Nephron progenitor cell (in vitro differentiated cells): ENCODE measurements at places on chromosomes 16 and 17.

DNA sequence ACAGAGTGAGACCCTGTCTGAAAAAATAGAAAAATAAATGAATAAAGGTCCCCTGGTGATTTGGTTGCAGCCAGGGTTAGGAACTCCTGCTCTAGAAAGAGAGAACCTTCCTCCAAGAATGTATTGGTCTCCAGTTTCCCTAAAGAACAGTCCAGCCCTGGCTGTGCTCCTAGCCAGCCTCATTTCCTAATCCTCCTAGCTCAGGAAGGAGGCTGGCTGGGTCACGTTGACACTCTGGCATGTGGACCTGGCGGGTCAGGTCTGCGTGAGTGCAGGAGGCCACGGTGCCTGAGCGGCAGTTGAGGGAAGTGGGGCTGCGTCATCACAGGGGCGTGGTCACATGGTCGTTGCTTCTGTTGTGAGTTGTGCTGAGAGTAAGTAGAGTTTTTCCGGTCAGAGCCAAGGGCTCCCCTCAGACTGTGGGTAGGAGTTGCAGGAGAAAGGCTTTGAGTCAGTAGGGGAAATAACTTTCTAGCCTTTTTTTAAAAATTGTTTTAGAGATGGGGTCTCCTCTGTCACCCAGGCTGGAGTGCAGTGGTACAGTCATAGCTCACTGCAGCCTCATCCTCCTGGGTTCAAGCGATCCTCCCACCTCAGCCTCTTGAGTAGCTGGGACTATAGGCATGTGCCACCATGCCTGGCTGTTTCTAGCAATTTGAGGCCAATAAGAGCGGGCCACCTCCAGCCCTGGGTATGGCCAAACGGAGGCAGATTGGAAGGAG is 194.0 kb upstream of the CIBAR2 start:
- DNase-seq: peak; percentile 49

- DNase-seq: peak; percentile 22
Observed at GRCh38 chr17:50027172-50027880, 28.6 kb upstream of the ITGA3 start.

DNA sequence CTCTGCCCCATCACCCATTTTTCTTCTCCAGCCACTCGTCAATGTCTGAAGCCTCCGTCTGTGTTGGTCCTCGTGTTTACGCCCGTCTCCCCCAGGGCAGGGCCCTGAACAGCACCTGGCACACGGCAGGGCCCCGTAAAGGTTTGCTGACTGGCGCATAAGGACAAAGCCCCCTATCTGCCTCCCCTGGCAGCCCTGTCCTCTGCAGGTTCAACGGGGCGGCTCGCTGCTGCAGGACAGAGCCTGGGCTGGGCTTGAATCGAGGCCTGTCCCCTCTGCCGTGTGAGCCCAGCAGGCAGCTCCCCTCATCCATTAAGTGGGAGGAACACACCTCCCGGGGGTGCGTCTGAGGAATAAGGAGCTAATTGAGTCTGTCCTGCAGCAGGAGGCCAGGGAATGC is 46.1 kb upstream of the PABPN1L start:
- no peak for DNase-seq

DNA sequence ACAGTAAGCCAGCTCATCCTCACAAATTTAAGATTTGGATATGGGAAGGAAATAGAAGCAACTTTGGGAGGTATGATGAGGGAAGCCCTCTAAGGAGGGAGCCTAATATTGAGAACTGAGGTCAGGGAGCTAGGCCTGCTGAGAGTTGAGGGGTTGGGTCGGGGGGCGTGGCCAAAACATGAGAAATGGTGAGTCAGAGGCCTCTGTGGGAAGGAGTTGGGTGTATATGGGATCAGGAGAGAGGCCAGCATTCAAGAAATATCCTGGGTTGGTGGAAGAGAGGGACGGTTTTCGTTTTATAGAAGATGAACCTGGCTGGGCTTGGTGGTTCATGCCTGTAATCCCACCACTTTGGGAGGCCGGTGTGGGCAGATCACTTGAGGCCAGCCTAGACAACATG is 48.4 kb downstream of the CLEC16A start:
- DNase-seq: no peak

DNA sequence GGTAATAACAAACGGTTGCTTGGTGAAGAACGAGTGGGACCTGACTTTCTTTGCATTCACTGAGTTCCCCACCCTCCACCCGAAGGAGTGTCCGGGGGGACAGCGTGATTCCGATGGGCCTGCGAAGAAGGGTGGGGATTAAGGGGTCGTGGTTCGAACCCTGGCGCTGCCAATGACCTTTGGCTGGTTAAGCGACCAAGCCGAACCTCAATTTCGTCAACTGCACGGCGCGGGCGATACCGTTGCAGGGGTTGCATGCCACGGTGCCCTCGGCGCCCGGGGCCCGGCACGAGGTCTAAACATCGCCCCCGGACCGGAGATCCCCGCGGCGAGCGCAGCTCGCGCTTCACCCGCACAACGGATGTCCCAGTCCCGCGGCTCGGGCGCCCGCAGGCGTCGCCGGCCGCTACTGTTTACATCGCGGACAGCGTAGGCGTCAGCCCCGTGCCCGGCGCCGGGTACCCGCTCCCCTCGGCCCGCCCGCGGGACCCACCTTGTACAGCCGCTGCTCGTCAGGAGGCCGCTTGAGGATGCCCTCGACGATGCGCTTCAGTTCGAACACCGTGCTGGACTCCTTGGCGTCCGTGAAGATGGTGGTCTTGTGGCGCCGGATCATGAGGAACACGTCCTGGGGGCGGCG is 460 bp downstream of the ELOB start:
- DNase-seq: no peak

DNA sequence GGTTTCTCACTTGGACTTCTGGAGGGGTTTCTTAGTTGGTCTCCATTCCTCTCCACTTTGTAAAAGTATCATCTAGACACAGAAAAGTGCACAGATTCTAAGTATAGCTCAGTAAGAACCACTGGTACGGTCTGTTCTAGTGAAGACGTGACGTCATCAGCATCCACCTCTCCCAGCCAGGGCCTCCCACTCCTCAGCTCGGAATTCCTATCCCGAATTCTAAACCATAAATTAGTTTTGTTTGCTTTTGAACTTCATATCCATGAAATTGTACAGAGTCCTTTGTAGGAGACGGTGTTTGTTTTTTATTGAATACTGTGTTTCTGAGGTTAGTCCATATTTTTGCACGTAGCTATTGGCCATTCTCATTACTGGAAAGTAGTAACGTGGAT is 25.5 kb downstream of the FOXK2 start:
- no peak for DNase-seq

GRCh38 chr17:36001862-36002603 is 680 bp upstream of the CCL15 start:
- no peak for DNase-seq

DNA sequence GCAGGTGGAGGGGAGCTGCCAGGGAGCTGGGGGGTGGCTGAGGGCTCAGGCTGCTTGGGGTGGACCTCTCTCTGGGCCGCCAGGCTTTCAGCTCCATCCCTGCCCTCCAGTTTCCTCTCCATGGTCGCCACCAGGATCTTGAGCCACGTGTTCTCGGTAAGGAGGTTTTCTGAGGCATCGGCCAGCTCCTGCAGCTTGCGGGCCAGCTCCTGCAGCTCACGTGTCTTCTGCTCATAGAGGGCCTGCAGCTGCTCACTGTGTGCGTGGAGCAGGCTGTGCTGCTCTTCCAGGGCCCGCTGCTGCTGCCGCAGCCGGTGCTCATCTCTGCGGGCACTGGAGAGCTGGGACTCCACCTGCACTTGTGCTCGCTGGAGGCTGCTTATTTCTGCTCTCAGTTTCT is 11.0 kb downstream of the SNN start:
- no peak for DNase-seq

DNA sequence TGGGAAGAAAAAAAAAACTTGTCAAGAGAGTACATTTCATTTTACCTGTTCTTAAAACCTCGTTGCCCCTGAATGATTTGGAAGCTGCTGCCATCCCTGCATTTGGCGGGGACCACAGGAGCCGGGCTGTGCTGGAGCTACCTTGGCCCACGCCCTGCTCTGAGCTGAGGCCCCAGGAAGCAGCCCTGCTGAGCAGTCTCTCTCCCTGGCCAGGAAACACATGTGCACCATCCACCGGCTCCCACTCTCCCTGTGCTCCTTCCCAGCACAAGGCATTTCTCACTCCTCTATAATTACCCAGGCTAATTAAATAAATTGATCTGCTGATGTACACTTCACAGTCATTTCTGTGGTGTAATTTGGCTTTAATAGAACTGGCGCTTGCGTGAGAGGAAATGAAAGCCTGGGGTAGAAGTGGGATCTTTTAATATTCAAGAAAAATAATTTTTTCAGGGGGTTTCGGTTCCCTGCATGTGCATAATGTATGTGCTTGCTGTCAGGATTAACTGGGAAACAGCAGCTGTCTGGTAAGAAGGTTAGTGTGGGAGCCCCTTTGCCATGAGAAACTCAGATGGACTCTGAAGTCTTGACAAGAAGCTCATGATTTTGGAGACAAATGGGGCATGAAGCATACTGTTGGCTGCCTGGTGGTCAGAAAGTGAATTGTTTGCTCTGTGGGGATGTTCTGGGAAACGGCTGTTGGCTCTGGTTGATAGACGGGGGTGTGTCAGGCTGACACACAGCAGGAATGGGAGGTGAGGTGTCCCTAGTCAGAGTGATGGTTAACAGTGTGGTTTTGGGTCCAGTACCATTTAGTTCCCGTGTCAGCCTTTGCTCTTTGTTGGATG is 252.3 kb upstream of the EEF2KMT start:
- DNase-seq: no peak

DNA sequence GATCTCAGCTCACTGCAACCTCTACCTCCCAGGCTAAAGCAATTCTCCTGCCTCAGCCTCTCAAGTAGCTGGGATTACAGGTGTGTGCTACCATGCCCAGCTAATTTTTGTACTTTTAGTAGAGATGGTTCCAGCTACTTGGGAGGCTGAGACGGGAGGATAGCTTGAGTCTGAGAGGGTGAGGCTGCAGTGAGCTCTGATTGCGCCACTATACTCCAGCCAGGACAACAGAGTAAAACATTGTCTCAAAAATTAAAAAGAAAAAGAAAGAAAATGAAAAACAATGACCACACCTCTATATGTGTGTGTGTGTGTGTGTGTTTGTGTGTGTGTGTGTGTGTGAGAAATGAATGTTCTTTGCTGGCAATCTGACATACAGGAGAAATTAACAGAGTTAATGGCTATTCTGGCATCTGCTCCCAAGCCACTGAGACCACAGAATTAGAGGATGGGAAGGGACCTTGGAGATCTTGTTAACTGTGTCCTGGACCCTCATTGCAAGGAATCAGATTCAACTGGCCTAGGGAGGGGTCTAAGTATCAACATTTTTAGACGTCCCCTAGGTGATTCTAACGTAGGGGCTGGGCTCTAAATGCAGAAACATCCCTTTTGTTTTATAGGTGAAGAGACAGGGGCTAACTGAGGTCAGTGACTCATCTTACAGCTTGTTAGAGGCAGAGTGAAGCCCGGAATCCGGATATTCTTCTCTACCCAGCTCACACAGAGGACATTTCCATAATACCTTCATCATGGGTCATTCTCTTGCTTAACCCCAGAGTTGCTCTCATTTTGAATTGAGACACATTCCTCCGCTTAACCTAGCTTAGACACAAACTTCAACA is 16.4 kb upstream of the MARCHF10 start:
- no peak for DNase-seq

GRCh38 chr16:77406680-77407079 is 28.2 kb downstream of the ADAMTS18 start:
- no peak for DNase-seq

GRCh38 chr16:87722590-87723225 is 43.1 kb downstream of the KLHDC4 start:
- no peak for DNase-seq

- no peak for DNase-seq
Observed at GRCh38 chr17:67562005-67562404, 155.7 kb upstream of the NOL11 start.

GRCh38 chr17:48540213-48540612 is 4.7 kb downstream of the HOXB2 start:
- no peak for DNase-seq

GRCh38 chr16:84225571-84225970 is 14.2 kb downstream of the KCNG4 start:
- no peak for DNase-seq

DNA sequence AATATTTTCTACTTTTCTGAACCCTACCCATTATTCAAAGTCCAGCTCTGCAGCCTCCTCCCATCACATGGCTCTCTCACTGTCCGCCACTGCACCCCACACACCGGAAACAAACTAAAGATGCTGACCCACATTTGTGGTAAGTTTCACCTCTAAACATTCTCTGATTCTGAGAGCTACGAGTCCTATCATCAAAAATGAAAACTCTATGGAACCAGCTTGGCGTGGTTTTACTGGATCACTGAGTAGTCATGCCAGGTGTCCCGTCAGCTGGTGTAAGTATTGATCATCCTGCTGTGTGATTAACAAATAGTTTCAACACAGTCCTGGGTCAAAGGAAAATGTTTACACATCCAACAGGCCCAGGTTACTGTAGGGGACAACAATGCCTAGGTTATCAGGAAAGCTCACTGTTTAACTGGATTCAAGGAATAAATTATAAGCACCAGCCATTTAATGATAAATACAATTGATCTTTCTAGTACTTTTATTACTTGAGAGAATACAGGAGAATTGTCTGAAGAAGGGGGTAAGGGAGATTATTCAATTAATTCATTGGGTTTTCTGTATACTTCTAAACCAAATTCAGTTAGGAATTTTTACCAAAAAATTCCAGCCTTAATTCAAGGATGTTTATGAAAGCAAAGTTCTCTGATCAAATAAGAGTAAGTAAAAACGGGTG is 33.9 kb downstream of the CYTH1 start:
- DNase-seq: no peak

DNA sequence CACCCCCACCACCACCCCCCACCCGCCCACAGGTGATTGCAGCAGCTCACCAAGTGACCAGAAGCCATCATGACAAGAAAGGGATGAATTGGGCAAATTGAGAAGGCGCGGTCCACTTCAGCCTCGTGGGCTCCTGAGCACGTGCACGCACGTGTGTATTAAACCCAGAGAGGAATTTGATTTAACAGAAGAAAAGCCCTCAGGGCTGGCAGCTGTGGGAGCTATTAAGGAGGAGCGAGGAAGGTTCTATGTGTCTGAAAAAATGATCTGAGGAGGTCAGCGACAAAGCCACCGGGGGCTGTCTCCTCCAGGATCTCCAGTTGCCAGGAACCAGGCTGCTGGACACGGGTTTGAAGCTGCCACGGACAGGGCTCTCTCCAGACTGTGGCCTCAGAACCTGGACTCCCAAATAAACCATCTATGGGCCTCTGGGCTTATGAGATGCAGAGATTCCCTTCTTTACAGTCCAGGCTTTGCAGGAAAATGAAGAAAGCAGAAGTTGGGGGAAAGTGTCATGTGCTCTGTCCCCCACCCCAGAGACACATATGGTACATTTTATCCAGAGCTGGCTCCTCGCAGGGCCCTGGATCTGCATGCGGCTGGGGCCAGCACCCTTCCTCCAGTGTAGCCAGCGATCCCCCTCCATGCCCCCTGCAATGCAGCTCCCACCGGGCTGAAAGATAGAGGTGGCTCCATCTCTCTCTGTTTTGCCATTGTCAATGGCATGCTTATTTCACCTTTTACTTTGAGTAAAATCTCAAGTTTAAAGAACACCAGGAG is 219.7 kb upstream of the RPL38 start:
- DNase-seq: no peak

GRCh38 chr16:4860727-4861342 is 13.6 kb downstream of the UBN1 start:
- no peak for DNase-seq

- DNase-seq: no peak
Observed at GRCh38 chr17:81153340-81153803, 11.9 kb upstream of the PVALEF start.

GRCh38 chr16:22373662-22374310 is 633 bp downstream of the CDR2 start:
- DNase-seq: peak; percentile 50

- DNase-seq: no peak
Observed at GRCh38 chr17:19933628-19934027, 44.0 kb downstream of the AKAP10 start.

- no peak for DNase-seq
Observed at GRCh38 chr16:86343796-86344585, 166.3 kb upstream of the FOXF1 start.
